CD4-positive, alpha-beta T cell (primary cell): ENCODE measurements at places on chromosomes 12 and 14. TPM values are rescaled to one million over a fixed set of nuclear protein-coding genes. Genes with fewer than 3 reads are reported as not detected.

Gene C12orf50
- total RNA-seq = 0.17 TPM

Gene RD3L
- not detected for total RNA-seq

DNA sequence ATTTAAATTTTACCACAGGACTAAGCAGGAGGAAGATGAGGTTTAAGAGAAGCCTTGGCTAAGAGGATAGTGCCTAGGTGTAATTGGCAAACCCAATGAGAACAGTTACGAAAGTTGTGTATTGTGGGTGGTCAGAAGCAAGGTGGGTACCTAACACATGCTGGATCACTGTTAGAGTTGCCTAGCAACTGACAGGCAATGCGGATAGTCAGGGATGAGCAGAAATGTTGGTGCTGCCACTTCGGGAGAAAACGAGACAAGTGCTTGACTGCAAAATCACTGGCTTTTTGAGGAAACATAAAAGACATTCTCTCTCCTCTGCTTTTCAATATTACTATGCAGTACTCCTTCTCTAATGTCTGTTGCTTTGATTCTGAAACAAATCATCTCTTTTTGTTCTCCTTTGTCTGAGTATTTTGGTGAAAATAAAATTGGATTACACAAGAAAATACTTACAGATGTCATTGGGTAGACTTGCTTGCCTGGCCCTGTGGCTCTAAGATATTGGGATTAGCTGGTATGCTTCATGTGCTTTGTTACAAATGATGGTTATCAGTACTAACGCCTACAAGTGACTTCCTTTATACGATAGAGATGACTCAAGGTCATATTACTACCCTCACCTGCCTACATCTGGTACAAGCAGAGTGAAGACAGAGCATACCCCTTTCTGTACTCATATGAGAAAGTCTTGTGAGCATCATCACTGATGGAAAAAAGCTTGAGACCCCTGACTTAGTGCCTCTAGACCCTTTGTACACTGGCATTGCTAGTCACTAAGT is 48.0 kb downstream of the TDP1 start:
- DNase-seq = no peak

Gene LRIG3
- total RNA-seq = not detected

GRCh38 chr14:105199093-105199492 is 18.0 kb upstream of the NUDT14 start:
- no peak for DNase-seq

Gene CCDC184
- total RNA-seq = 1.0 TPM

- no peak for DNase-seq
These were observed 134.6 kb upstream of the EVL start for GRCh38 chr14:99930420-99931274.

DNA sequence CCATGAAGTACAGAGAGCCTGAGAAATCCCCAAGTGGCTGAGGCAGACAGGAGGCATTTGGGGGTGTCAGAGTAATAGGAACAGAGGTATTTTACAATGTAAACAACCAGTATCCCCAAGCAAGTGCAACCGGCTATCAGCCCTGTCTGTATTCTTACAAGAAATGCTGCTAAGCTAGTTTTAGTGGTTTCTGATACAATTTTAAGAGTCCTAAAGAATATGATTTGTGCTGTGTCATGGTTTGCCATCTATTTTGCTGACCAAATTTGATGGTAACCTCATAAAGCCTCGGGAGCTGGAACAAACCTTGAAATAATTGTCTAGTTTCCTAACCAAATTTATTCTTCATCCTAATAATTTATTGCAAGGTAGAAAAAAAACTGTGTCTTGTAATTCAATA is 46.7 kb upstream of the EGLN3 start:
- DNase-seq = no peak

Gene HOXC4
- total RNA-seq = not detected

- no peak for DNase-seq
These were observed 379.8 kb downstream of the DPF3 start for GRCh38 chr14:72513965-72514659.

DNA sequence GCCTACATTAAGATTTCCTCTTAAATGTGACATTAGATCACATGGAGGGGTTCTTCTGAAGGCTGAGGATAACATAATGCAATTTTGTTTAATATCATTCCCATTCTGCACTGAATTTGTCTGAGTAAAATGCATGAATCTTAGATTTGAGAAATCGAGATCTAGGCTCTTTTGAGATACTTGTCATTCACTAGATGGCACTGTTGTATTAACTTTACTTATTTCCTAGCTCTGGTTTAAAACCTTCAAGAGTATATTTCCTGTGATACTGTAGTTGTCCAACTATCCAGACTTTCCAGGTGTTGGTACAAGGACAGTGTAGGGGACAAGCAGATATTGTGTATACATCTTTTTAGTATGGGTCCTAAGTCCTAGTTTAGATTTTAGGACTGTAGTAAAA is 91.7 kb upstream of the SEL1L start:
- no peak for DNase-seq

Gene LRRK2
- 0.60 TPM for total RNA-seq

DNA sequence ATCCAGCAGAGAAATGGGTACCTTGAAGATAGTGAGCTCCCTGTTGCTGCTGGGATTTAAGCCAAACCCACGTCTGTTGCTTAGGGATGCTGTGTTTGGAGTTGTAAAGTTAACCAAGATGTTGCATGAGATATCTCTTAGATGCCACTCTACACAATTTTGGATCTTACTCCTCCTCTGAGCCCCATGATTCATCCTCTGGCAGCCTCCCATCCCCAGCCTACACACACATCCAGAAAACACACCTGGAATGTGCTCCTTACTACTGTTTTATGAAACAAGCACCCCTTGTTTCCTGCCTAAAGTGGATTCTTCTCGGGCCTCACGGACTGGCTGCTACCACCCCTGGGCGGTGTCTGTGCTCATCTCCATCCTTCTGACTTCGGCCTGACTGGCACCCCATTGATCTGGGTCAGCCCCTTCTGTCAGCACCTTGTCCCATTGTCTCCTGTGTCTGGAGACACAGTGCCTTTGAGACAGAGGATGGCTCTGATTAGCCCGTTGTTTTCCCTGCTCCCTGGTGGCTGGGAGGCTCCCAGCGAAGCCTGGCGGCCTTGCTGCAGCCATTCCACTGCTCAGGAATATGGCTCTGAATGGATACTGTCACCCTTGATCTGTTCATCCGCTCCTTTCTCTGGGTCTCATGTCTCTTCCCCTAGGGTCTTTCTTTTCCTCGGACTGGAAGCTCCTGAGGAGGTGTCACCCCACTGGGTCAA is 24.3 kb downstream of the TSPAN9 start:
- DNase-seq = no peak

- DNase-seq = no peak
These were observed 1.8 kb downstream of the APPL2 start for GRCh38 chr12:105234197-105234596.

Gene CCDC196
- not detected for total RNA-seq

Gene SERPINA1
- 4.3 TPM for total RNA-seq
